ENCODE measurements at places on chromosomes 5 and 9.
A peak's percentile ranks its signal among the peaks of the same experiment; 100 is the strongest.

GRCh38 chr9:136644593-136645351 lies 17.9 kb upstream of the EGFL7 start:
- peak; percentile 34 for DNase-seq

DNA sequence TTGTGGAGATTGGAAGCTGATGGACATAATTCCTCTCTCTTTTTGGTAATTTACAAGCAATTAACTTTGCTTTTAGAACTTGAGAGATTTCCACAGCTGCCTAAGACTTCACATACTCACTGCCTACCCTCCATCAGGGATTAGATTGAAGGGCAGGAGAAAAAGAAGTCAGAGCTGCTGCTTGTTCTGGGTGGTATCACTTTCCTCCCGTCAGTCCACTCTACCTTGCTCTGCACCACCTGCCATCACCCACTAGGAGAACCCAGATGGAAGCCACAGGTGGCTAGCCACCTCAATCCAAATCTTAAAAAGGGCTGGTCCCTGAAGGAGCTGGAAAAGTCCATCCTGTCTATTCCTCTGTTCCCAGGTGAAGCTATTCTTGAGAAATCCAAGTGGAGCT lies 10.5 kb downstream of the IRF1 start:
- DNase-seq = no peak

DNA sequence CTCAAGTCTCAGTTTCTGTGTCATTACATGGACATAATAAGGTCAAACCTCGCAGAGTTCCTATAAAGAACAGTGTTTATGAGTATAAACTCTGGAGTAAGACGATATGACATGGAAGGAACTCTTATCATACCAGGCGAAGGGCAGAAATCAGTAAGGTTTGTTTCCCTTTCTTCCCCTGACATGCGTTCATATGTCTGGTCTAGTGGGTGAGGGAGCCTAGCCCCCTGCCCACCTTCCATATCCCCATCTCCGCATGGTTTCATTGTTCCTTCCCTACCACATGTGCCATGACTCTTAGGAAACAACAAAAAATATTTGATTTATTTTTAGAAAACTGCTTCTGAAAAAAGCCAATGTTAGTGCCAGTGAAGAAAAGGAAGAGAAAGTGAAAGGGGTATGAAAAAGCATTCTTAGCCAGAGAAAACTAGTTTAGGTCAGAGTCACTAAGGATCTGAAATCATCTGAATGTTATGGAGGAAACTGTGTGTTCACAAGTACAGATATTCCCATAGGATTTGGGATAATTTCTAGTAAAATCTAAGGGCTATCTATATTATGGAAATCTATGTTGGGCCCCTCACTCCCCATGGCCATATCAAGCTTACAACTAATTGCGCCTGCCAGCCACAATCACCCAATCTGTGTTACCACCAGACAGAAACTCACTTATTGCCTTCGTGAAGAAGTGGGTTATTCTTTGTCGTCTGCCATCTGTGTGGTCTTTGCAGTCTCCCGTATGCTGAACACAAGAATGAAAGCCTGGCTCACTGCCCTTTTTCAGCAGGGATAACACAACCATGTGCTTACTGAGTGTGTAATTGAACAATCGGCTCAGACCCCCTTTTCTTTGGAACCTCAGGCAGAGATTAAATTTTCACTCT lies 19.9 kb upstream of the HMHB1 start:
- no peak for DNase-seq

DNA sequence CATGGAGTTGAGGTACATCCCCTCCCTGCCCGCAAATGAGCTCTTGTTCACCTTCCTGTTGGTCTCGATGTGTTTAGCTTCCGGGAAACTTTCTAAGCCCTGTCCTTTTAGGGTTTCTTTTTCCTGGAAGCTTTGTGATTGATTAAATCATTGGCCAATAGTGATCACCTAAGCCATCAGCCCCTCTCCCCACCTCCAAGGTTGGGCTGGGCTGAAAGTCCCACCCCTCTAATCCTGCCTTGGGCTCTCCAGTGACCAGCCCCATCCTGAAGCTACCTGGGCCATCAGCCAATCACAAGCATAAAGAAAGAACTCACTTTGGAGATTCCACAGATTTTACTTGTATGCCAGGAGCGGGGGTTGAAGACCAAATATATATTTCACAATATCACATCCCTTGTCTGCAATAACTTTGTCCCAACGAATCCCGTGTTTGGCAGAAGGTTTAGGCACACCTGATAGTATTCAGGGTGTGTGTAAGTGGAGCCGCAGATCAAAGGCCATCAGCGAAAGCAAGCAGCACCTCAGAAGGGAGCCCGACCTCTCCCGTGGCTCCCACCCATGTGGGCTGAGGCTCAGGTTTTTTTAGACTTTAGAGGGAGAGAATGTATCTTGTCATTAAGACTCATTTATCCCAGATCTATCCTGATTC lies 20.4 kb downstream of the ROPN1L start:
- DNase-seq = no peak

- DNase-seq = no peak
Measured at GRCh38 chr9:108779551-108780325, 76.0 kb downstream of the ACTL7B start.

- no peak for DNase-seq
Measured at GRCh38 chr9:112753725-112754124, 3.2 kb downstream of the SNX30 start.

GRCh38 chr5:105751908-105752307 lies 1918.8 kb downstream of the EFNA5 start:
- no peak for DNase-seq

- DNase-seq = no peak
Measured at GRCh38 chr9:124950050-124950718, 9.3 kb upstream of the GOLGA1 start.

GRCh38 chr9:135473972-135474543 lies 5.5 kb upstream of the PPP1R26 start:
- DNase-seq = no peak

DNA sequence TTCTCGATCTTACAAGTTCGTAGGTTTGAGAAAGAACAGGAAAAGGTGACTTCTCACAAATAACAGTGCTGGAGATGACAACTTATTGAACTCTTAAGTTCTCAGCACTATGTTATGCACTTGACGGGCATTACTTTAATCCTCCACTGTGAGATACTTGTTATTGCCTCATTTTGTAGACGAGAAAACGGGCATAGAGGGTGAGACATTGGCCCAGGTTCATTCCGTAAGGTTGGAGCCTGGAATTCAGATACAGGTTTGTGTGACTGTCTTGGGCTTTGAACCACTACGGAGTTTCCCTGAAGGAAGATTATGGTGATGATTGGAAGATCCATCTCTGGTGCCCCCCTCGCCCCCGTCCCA lies 657 bp downstream of the MAT2B start:
- no peak for DNase-seq

- DNase-seq = no peak
Measured at GRCh38 chr5:80985600-80986228, 25.6 kb downstream of the RASGRF2 start.
